T-helper 9 cell (primary cell): ENCODE measurements at places on chromosomes 1 and 21.

GRCh38 chr1:160428655-160429054 is 28.3 kb downstream of the VANGL2 start:
- peak; percentile 17 for DNase-seq

DNA sequence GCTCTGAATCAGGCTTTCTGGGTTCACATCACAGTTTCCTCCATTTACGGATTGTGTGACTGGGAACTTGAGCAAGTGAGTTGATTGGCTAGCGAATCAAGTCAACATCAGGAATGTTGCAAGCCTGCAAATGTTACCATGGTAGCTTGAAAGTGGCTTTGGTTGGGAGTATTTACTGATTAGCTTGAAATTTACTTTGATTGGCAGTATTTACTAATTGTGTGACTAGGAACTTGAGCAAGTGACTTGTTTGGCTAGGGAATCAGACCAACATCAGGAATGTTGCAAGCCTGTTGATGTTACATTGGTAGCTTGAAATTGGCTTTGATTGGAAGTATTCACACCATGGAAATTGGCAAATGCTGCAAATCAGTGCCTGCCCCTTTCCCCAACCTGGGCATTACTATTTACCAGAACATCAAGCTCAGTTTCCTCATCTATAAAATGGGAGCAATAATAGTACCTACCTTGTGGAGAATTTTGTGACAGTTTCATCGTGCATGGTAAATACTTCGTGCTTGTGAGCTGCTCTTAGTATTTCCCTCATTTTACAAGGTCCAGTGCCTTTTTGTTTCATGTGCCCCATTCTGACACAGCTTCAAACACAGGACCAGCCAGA is 23.1 kb upstream of the B3GALNT2 start:
- no peak for DNase-seq

- DNase-seq: no peak
Observed at GRCh38 chr1:62876535-62876934, 92.6 kb downstream of the ATG4C start.

DNA sequence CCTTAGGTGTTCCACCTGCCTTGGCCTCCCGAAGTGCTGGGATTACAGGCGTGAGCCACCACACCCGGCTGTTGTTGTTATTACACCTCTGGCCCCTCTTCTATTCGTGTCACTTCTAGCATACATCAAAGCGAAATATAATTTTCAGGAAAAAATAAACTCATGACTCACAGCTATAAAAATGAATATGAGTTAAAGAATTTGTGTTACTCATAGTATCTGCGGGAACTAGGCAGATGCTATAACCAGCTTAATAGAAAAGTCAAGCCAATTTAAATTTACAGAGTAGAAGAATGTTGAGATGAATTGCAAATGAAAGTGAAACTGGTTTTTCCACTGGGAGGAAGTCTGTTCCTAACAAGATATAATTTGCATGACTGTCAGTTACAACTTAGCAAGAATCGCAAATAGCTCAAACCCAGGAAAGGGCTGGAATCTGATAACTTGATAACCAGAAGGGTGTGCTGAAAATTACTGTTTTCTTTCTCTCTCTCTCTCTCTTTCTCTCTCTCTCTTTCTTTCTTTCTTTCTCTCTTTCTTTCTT is 11.2 kb downstream of the OR2W3 start:
- no peak for DNase-seq

DNA sequence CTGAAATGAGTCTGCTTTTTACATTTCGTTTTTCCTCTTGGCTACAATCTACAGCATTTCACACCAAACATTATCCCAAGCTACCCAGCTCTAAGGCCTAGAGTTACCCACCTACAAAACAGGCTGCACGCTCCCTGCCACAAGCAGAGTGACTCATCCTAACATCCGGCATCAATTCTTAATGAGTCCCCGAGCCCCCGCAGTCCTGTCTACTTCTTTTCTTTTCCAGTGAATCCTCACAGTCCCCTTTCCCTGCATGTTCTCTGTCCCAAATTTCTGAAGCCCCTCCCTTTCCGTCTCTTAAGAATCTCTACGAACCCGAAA is 650 bp downstream of the PCNX2 start:
- peak; percentile 33 for DNase-seq

GRCh38 chr1:234528074-234528865 is 49.3 kb upstream of the TARBP1 start:
- no peak for DNase-seq

DNA sequence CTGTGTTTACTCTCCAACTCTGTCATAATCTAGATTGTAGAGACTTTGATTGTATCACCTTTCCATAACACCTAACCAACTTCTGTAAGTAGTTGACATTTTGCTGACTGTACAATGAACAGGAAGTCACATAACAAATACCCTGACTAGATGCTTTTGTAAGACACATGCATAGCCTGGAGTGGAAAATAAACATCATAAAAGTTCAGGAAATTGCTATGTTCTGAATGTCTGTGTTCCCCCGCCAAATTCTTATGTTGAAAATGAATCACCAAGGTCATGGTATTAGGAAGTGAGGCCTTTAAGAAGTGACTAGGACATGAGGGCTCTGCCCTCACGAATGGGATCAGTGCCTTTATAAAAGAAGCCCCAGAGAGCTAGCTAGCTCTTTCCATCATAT is 40.4 kb upstream of the ZSWIM5 start:
- DNase-seq: no peak

GRCh38 chr1:163357378-163357777 is 35.6 kb downstream of the NUF2 start:
- DNase-seq: no peak

DNA sequence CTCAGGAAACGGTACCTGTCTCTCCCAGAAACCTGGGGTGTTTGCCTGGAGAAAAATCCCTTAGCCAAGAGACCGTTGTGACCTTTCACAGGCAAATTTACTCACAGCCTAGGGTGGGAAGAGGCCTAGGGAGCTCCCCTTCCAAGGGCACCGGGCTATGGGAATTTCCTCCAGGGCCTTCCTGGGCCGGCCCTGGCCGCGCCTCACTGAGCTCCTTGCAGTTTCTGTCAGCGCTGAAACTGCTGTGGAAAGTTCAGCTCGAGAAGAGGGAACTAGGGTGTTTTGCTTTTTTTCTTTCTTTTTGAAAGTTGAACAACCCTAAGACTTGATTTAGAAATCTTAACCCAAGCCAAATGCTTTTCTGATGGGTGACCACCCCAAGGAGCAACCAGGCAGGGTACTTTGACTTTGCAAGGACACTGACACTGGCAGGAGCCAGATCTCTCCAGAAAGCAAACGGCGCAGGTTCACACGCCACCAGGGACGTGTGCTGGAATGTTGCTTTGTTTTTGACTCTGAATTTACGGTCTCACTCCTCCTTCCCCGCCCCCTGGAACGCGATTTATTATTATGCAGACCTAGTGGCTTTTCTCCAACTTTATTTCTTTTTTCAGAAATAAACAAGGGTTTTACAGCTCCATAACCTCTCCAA is 229.6 kb upstream of the JUN start:
- no peak for DNase-seq

GRCh38 chr1:155645648-155646047 is 35.6 kb downstream of the MSTO1 start:
- no peak for DNase-seq

GRCh38 chr1:43004587-43005459 is 46.2 kb upstream of the SLC2A1 start:
- DNase-seq: no peak

DNA sequence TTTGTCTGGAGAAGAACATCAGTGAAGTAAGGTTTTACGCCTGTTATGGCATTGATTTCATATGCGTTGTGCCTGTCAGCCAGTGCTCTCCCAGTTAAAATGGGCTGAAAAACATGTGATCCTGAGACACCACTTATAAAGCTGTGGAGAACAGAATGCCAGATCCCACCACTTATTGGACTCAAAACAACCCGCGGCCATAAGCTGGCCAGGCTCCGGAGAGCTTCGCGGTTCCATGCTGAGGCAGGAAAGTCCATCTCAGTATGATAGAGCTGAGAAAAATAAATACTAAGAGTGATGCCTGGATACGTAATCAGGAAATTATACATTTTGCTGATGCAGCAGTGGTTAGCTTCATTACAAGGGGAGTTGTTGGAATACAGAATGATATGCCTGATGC is 5.1 kb downstream of the APOBEC4 start:
- DNase-seq: no peak

GRCh38 chr1:19730232-19730631 is 65.6 kb downstream of the HTR6 start:
- DNase-seq: no peak
